ENCODE measurements at places on chromosomes 11 and 22.

DNA sequence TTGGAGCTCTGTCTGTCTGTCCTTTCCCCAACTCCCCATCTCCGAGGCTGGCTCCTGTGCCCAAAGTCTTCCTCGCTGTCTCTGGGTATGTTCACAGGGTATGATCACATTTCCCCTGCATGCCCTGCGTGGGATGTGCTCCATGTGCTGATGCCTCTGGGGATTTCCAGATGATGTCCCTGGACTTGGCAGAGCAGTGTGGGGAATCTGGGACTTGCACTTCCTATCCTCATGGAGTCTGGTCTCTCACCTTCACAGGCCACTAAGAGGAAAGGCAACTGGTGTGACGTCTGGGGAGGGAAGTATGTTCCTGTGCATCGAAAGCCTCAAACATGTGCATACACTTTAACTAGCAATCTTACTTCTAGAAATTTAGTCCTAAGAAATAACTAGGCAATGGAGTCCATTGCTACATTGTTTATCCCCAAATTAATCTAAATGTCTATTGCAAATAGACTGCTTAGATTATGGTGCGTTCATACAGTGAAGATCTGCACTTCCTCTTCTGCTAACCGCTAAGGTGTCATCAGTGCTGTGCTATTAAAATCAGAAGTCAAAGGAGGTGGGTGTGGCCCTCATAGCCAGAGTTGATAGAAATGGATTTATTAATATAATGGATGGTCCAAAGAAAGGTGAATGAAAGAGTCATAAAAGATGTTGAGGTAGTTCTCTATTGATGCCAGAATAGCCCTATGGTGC, 20.8 kb downstream of the TIMP3 start:
- no peak for DNase-seq

- DNase-seq = no peak
Measured at GRCh38 chr11:35061516-35062440, 77.2 kb upstream of the CD44 start.

DNA sequence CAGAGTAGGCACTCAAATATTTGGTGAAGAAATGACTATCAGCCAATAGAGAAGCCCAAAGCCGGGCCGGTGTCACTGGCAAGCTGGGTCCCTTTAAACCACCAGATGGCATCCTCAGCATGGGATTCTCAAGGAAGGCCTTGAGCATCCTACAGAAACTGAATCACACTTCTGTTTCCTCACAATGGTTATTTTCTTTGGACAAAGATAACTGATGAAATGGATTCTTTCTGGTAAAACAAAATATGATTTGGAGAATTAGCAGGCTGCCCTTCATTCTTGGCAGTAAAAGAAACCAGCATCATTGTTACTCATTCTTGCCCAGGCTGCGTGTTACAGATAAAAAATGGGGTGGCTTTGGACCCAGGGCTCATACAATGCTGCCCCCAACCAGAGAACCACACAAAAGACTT, 30.3 kb upstream of the ASPHD2 start:
- DNase-seq = peak; percentile 85

- no peak for DNase-seq
Measured at GRCh38 chr22:23086787-23087186, 16.5 kb downstream of the GNAZ start.

DNA sequence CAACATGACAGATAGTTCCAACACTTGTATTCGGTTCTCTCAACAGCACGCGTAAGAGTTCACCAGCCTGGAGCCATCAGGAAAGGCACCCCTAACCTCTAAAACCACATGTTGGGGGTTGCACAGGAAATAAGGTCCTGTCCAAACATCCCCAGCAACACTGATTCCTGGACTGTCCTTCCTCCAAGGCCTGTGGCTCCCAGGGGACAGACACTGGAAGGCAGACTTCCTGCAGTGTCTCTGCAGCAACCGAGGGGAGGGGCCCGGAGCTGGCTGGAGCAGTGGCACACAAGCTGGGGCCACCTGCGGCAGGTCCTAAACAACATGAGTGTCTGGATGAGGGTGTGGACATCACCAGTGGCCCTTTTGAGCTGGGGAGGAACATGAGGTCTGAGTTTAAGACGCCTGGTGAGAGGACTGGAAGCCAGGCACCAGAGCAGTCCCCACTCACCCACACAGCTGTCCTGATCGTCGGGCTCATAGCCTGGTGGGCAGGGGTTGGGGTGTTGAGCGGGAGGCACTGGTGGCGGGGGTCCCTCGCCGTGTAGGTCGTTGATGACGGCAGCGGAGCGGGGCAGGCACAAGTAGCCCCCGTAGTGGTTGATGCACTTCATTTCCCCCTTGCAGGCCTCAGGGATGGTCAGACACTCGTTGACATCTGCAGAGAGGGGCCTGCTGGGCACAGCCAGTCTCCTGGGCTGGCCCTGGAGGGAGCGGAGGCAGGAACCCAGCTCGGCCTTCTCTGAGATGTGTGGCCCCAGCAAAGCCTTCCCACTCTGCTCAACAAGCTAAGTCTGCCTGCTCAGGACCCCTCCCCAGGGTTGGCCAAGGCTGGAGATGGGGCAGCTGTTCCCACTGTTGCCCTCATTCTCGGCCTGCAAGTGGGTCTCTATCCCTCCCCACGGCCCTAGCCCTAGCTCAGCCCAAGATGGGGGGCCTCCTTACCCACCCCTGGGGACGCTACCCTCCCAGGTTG, 1.6 kb downstream of the EFEMP2 start:
- no peak for DNase-seq

- DNase-seq = no peak
Measured at GRCh38 chr11:36583667-36584066, 10.6 kb upstream of the IFTAP start.

DNA sequence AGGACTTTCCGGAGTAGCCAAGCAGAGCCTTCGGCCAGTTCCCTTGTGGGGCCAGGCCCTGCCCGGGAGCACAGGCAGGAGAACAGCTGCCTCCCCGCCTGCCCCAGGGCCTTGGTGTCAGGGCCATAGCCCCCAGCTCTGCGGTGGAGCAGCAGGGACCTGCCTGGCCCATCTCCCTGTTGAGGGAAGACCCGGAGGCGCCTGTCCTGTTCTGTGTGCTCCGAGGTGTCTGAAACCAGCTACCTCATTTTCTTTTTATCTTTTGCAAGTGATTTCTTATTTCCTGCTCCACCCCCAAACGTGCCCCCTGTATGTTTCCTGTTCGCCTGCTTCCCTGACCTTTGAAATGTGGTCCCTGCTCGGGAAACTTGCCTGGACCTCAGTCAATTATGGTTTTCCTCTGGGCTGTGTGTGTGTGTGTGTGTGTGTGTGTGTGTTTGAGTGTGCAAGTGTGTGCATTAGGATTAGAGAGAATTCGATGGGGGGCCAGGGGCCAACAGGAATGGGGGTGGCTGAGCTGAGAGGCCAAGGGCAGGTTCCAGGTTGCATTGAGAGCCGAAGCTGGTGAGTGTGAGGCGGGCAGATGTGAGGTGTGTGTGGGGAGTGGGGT, 19.1 kb downstream of the LRP5 start:
- no peak for DNase-seq

GRCh38 chr11:77173494-77173893, 45.4 kb downstream of the MYO7A start:
- DNase-seq = no peak

- DNase-seq = no peak
Measured at GRCh38 chr11:122167100-122167499, 51.1 kb upstream of the BLID start.

GRCh38 chr11:102568851-102569250, 38.3 kb upstream of the MMP7 start:
- DNase-seq = no peak

GRCh38 chr11:68999093-68999747, 13.8 kb downstream of the MRGPRF start:
- DNase-seq = no peak

DNA sequence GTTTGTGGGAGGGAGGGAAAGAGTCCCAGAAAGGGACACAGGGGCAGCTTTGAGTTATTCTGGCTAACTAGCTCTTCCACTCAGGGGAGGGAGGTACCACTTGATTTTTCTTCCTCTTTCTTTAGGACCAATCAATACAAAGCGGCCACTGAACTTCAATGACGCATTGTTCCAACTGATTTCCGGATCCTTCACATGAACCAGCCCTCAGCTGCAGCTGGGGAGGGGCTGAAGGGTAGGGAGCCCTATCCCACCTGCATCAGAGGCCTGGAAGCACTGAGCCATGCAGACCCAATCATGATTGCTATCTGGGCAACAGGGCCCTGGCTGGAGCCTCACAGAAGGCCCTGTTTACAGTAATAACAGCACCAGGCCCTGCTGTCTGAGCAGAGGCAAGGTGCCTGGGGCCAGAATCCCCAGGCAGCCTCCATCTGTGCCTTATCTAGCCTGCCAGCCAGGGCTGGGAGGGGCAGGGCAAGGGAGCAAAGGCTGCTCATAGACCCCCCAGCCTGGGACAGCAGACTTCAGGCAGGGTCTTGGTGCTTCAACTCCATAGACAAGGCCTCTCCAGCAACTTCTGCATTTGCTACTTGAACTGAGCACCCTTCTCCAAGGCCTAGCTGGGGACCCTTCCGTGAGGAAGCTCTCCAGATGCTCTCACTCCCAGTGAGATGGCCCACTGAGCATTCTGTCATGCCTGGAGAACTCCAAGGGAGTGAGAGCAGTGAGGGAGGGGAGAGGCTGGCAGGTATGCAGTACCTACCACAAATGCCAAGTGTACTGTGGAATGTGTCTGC, 22.5 kb downstream of the CLPB start:
- no peak for DNase-seq

DNA sequence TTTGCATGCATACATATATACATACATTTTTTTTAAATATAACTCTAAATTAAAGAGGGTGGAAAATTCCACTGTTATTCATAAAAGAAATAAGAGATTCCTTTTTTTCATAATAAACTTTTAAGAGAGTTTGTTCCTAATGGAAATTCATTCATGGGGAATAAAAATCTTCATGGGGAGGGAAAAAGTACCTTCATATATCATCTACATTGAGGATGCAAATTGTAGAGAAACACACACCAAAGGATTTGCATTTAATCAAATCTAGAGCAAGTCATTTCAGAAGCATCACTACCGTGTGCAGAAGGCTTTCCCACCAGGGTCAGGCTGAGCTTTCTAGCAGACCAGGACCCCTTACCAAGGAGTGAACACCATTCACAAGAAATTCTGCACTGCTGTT, at the start of gene POU2AF2:
Gene POU2AF2, plus strand, starts transcription at position 301 of the 400 bp plus-strand sequence. CDS start 129 bp downstream, outside the sequence.
- DNase-seq = no peak

- DNase-seq = peak; percentile 13
Measured at GRCh38 chr22:21936151-21936775, 16.4 kb downstream of the PPM1F start.

GRCh38 chr11:113045146-113045545, 83.9 kb downstream of the NCAM1 start:
- no peak for DNase-seq

GRCh38 chr11:95849087-95849825, 59.0 kb downstream of the CEP57 start:
- peak; percentile 62 for DNase-seq

- no peak for DNase-seq
Measured at GRCh38 chr11:128666397-128666796, 27.5 kb upstream of the FLI1 start.

DNA sequence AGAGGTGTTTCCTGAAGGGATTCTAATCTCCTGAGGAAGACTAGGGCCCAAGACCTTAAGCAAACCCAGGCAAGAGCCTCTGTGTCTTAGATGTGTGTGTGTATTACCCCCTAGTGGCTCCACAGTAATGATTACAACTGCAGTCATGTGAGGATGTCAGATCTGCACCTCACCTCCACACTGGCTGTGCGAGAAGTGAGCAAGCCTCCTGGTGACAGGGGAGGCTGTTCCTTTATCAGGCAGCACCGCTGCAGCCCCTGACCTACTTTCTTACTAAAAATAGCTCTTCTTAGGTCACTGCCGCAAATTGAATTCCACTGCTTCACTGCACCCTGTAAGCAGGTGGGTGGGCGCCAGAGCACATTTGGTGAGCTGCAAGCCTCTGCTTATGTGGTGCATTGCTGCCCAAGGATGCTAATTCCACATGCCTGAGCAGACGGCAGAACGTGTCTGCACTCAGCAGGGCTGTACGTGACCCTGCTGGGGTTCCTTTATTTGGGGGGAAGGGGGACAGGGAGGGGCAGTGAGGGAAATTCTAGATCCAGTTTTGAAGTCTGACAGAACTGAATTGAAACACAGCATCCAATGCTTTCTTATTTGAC, 112.4 kb downstream of the KCNC1 start:
- DNase-seq = no peak

- DNase-seq = no peak
Measured at GRCh38 chr11:123046473-123047259, 15.3 kb downstream of the HSPA8 start.

- no peak for DNase-seq
Measured at GRCh38 chr22:26429458-26430286, 612 bp downstream of the ASPHD2 start.

DNA sequence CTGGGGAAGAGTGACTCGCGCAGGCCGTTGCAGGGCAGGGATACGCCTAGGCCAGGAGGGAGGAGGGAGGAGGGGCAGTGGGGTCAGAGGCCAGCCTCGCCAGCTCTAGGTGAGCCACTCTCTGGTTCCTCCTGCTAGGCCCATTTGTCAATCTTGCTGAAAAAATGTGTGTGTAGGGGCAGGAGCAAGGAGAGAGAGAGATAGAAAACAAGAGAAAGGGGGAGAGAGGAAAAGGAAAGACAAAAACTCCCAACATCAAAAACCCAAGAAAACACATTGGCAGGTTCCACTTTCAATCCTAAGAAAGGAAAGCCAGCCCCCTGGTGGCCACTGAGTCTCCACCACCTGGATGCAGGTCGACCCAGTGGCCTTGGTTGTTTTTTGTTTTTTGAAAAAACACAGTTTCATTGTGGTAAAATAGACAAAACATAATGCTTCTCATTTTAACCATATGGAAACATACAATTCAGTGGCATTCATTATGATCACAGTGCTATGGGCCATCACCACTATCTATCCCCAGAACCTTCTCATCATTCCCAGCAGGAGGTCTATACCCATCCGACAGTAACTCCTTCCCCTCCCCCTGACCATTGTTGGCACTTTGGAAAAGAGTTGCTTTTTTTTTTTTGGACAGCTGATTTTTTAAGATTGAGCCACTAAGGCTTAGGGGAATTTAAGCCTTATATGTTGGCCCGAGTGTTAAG, 10.9 kb downstream of the OMP start:
- DNase-seq = no peak

GRCh38 chr22:45704648-45705047, 33.0 kb downstream of the ATXN10 start:
- no peak for DNase-seq

GRCh38 chr22:33577862-33578411, 342.3 kb downstream of the LARGE1 start:
- no peak for DNase-seq

GRCh38 chr22:38569181-38569971, 607 bp downstream of the DMC1 start:
- DNase-seq = no peak

GRCh38 chr11:12674936-12675696, 895 bp downstream of the TEAD1 start:
- no peak for DNase-seq

All from caudate nucleus (tissue), 63 donors.